ENCODE measurements at places on chromosomes 3 and 15.

DNA sequence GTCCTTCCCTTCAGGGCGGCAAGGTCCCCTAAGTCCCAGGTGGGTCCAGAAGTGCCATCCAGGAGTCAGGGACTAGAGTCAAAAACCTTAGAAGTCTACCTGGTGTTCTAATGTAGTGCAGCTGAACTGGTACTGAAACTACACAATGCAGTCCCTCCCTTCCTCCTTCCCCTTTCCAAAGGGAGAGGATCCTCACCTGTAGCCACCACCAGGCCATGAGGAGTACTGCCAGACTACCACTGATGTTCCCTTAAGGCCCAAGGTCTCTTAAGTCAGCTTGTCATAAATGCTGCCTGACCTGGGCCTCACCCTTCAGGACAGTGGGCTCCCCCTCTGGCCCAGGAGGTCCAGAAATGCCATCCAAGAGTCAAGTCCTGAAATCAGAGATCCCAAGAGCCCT lies 98.9 kb downstream of the ULK4 start:
- no peaks in the 10 kb centered on the region for H3K36me3 ChIP-seq
- no peak overlapping the region for H3K27ac ChIP-seq
- no peak for DNase-seq
- H3K4me1 ChIP-seq, result no peaks in the 10 kb centered on the region
- H3K4me3 ChIP-seq, result no peak overlapping the region

- H3K4me3 ChIP-seq, result no peak overlapping the region
- no peak for DNase-seq
- H3K36me3 ChIP-seq, result no peaks in the 10 kb centered on the region
- H3K27me3 ChIP-seq, result no peaks in the 10 kb centered on the region
- no peaks in the 10 kb centered on the region for H3K4me1 ChIP-seq
- H3K27ac ChIP-seq, result no peak overlapping the region
Observed at GRCh38 chr3:144018776-144019175, 47.2 kb downstream of the DIPK2A start.

DNA sequence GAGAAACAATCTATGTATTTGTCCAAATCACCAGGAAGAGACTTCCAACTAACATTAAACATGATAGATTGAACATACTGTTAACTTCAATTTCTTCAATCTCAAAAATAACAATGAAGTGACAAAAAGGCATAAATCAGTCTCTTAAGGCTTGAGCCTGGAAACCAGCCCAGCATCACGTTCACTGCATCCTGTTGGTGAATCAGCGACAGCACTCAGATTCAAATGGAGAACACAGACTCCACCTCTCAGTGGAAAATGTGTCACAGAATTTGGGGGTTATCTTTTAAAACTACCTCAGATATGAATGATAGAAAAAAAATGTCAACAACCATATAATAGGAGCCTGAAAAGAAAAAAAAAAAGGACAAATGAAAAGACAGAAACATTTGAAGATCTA lies 212.0 kb downstream of the MINAR1 start:
- no peaks in the 10 kb centered on the region for H3K4me1 ChIP-seq
- no peaks in the 10 kb centered on the region for H3K36me3 ChIP-seq
- no peak overlapping the region for H3K27ac ChIP-seq
- no peak overlapping the region for H3K4me3 ChIP-seq

DNA sequence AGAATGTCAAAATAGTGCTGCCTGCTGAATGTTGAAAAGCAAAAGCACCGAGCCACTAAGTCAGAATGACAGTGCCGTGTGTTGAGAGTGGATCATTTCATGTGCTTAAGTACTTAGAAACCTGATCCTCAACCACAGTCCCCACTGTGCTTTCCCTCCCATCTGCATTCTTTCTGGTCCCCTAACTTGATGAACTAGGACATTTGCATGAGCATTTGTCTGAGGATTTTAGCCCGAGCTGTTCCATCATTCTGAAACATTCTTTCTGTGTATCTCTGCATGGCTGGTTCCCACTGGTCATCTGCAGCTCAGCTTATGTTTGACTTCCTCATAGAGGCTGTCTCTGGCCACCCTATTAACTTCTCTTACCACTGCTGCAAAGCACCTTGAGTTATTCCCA lies 42.0 kb downstream of the SST start:
- no peaks in the 10 kb centered on the region for H3K4me1 ChIP-seq
- H3K27me3 ChIP-seq, result no peaks in the 10 kb centered on the region
- H3K36me3 ChIP-seq, result no peaks in the 10 kb centered on the region
- no peak overlapping the region for H3K27ac ChIP-seq
- DNase-seq, result no peak
- no peak overlapping the region for H3K4me3 ChIP-seq

GRCh38 chr3:187255314-187255713 lies 36.2 kb downstream of the MASP1 start:
- no peaks in the 10 kb centered on the region for H3K27me3 ChIP-seq
- no peak for DNase-seq
- no peak overlapping the region for H3K27ac ChIP-seq
- H3K36me3 ChIP-seq, result no peaks in the 10 kb centered on the region
- no peak overlapping the region for H3K4me3 ChIP-seq

DNA sequence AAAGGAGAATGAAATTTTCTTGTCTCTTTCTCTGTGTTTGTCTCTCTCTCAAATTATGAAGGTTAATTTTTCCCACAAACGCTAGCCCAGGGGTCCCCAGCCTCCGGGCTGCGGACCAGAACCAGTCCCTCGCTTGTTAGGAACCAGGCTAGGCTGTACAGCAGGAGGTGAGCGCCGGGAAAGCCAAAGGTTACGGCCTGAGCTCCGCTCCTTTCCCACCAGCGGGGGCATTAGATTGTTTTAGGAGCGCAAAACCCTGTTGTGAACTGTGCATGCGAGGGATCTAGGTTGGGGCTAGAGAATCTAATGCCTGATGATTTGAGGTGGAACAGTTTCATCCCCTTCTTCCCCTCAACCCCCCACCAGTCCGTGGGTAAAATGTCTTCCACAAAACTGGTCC lies 74.7 kb upstream of the ZNF385D start:
- H3K27ac ChIP-seq, result no peak overlapping the region
- H3K4me3 ChIP-seq, result no peak overlapping the region

DNA sequence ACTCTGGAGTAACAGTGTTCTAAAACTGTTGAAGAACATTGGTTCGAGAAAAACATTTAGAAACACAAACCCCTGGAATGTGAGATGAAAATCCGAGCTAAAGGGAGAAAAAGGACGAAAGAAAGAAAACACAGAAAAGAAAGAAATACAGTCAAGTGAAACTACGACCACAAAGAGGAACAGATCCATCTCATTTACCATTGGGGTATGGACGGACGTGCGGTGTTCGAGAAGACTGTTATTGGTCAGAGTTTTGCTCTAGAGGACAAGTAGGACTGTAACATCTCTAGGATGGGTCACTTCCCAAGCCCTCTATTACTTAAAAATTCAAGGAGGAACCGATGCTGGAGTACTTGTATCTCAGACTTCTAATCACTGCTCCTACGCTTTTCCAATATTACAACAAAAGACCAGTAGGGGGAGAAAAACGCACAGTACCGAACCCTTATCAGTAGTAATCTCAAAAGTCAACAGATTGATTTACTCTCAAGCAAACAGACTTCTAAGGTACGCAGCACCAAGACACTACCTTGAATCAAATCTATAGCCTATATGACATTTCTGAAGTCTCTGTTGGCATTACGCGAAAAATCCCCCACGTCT lies 1.1 kb upstream of the PIK3CA start:
- peak overlapping the region; percentile 83 for H3K4me3 ChIP-seq
- peaks cover 9% of the 10 kb centered on the region for H3K4me1 ChIP-seq
- peak overlapping the region; percentile 98 for H3K27ac ChIP-seq

GRCh38 chr15:53829471-53829870 lies 70.0 kb upstream of the WDR72 start:
- no peak overlapping the region for H3K27ac ChIP-seq
- no peaks in the 10 kb centered on the region for H3K27me3 ChIP-seq
- DNase-seq, result no peak
- no peaks in the 10 kb centered on the region for H3K36me3 ChIP-seq
- H3K4me1 ChIP-seq, result no peaks in the 10 kb centered on the region

- H3K36me3 ChIP-seq, result no peaks in the 10 kb centered on the region
- H3K4me3 ChIP-seq, result no peak overlapping the region
- no peaks in the 10 kb centered on the region for H3K27me3 ChIP-seq
Observed at GRCh38 chr3:189099031-189099471, 72.7 kb upstream of the TPRG1 start.

DNA sequence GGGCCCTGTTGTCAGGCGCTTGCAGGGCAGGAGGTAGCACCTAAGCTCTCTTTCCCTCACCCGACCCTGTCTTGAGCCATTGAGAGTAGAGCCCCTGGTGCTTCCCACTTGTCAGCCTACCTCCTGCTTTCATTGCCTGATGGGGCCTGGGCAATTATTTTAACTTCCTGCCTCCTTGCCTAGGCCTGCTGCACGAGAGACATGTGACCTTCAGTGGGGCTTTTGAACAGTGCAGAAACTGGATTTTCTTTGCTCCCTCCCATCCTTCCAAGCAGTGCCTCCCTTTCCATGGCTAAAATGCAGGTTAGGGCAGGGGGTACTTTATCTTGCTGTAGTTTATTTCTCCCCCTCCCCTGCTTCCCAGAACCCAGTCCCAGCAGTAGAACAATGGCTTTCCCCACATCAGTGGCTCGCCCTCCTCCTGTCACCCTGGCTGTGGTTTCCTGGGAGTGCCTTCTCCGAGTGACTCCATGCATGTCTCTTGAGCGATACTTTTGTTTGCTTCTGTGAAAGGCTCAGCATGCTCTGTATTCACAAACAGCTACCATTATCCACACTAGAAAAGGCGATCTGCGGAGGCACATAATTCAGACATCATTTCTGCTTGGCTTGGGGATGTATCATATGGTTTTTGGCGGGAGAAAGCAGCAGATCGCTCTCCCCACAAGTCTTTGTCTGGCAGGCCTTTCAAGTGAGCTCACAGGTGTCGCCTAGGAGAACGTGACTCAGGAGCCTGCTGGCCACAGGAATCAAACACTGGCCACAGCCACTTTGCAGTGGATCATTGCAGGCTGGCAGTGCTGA lies 24.1 kb downstream of the PDIA5 start:
- DNase-seq, result no peak
- no peak overlapping the region for H3K4me3 ChIP-seq
- H3K27ac ChIP-seq, result no peak overlapping the region
- H3K4me1 ChIP-seq, result no peaks in the 10 kb centered on the region

DNA sequence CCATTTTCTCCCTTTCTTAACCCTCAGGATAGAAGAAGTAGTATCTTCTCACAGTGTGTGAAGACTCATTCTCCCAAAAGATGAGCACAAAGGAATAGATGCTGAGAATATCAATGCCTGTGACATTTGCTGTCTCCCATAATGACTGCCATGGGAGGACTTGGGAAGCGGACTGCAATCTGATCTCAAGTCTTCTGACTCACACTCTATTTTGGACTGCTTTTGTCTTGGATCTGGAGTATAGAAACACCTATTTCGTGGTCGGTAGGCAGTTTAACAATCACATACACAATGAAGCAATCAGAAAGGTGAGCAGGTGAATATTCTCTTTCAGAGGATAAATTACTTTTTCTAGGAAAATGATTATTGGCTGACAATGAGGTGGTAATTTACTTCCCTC lies 852.0 kb downstream of the FHIT start:
- H3K4me1 ChIP-seq, result no peaks in the 10 kb centered on the region
- DNase-seq, result no peak
- H3K4me3 ChIP-seq, result no peak overlapping the region
- no peaks in the 10 kb centered on the region for H3K27me3 ChIP-seq

GRCh38 chr3:179615458-179616173 lies 11.0 kb downstream of the NDUFB5 start:
- H3K4me3 ChIP-seq, result no peak overlapping the region
- no peaks in the 10 kb centered on the region for H3K4me1 ChIP-seq
- peaks cover 12% of the 10 kb centered on the region for H3K36me3 ChIP-seq
- DNase-seq, result no peak
- H3K27me3 ChIP-seq, result no peaks in the 10 kb centered on the region

- no peak overlapping the region for H3K4me3 ChIP-seq
- H3K27ac ChIP-seq, result no peak overlapping the region
- H3K4me1 ChIP-seq, result no peaks in the 10 kb centered on the region
- H3K36me3 ChIP-seq, result no peaks in the 10 kb centered on the region
- DNase-seq, result no peak
Observed at GRCh38 chr3:23096041-23096440, 107.1 kb upstream of the UBE2E2 start.

GRCh38 chr3:61828184-61828874 lies 267.0 kb downstream of the PTPRG start:
- no peak for DNase-seq
- no peaks in the 10 kb centered on the region for H3K36me3 ChIP-seq
- no peak overlapping the region for H3K27ac ChIP-seq
- no peak overlapping the region for H3K4me3 ChIP-seq
- no peaks in the 10 kb centered on the region for H3K27me3 ChIP-seq

- no peaks in the 10 kb centered on the region for H3K27me3 ChIP-seq
- no peak overlapping the region for H3K27ac ChIP-seq
- H3K4me3 ChIP-seq, result no peak overlapping the region
- H3K4me1 ChIP-seq, result no peaks in the 10 kb centered on the region
- no peaks in the 10 kb centered on the region for H3K36me3 ChIP-seq
- DNase-seq, result no peak
Observed at GRCh38 chr15:70789213-70789612, 25.9 kb upstream of the UACA start.

DNA sequence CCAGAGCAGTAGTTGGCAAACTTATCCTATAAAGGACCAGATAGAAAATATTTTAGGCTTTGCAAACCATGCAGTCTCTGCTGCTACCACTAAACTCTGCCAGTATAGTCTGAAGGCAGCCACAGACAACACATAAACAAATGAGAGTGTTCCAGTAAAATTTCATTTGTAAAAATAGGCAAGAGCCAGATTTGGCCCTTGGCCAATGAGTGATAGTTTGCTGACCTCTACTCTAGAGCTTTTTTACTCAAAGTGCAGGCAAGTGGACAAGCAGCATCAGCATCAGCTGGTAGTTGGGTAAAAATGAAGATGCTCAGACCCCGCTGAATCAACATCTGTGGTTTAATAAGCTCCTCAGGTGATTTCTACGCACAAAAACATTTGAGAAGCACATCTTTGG lies 269.8 kb downstream of the NTRK3 start:
- no peaks in the 10 kb centered on the region for H3K4me1 ChIP-seq
- H3K4me3 ChIP-seq, result no peak overlapping the region
- no peaks in the 10 kb centered on the region for H3K27me3 ChIP-seq
- DNase-seq, result no peak

- H3K4me1 ChIP-seq, result peaks cover 48% of the 10 kb centered on the region
- no peaks in the 10 kb centered on the region for H3K27me3 ChIP-seq
- H3K27ac ChIP-seq, result peak overlapping the region; percentile 73
Observed at GRCh38 chr3:71723452-71724170, 1.6 kb downstream of the EIF4E3 start.

GRCh38 chr3:50873376-50874157 lies 198.8 kb downstream of the DOCK3 start:
- no peak overlapping the region for H3K27ac ChIP-seq
- no peak for DNase-seq
- no peaks in the 10 kb centered on the region for H3K4me1 ChIP-seq
- H3K36me3 ChIP-seq, result no peaks in the 10 kb centered on the region
- no peaks in the 10 kb centered on the region for H3K27me3 ChIP-seq

GRCh38 chr3:157082305-157082982 lies 77.5 kb downstream of the CCNL1 start:
- DNase-seq, result no peak
- peaks cover 12% of the 10 kb centered on the region for H3K4me1 ChIP-seq
- peak overlapping the region; percentile 41 for H3K27ac ChIP-seq

GRCh38 chr3:112736805-112737566 lies 96.0 kb upstream of the CCDC80 start:
- no peak overlapping the region for H3K4me3 ChIP-seq
- DNase-seq, result no peak
- H3K27ac ChIP-seq, result no peak overlapping the region

All from effector memory CD4-positive, alpha-beta T cell (primary cell).